ENCODE measurements at places on chromosomes 4 and X.
A peak's percentile ranks its signal among the peaks of the same experiment; 100 is the strongest.

- no peak for DNase-seq
Observed at GRCh38 chr4:152247271-152247975, 288.5 kb downstream of the FBXW7 start.

DNA sequence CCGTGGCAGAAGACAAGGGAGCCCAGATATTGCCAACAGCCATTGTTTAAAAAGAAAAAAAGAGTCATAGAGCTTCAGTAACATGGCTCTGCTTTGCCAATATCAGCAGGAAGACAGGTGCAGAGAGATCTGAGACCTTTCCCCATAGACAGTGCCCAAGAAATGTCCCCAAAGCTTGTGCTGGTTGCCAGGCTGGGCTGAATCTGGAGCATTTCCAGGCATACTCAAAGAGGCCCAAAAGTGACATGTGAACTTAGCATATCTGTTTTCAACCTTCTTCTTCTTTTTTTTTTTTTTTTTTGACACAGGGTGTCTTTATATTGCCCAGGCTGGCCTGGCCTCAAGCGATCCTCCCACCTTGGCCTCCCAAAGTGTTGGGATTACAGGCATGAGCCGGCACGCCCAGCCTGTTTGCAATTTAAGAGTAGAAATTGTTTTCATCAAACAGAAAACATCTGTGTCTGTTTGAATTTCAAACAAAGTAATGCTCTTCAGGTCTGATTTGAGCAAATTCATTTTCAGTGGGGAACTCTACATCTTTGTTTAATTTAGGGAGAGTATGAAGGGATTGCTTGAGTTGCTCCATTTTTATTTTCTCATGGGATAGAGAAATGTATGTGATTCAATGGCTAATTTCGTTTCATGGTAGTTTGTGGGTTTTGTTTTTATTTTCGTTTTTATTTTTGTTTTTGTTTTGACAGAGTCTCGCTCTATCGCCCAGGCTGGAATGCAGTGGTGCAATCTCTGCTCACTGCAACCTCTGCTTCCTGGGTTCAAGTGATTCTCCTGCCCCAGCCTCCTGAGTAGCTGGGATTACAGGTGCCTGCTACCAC, 56.6 kb upstream of the RBM47 start:
- no peak for DNase-seq

- DNase-seq: no peak
Observed at GRCh38 chrX:120795301-120795700, 80.4 kb downstream of the CT47B1 start.

DNA sequence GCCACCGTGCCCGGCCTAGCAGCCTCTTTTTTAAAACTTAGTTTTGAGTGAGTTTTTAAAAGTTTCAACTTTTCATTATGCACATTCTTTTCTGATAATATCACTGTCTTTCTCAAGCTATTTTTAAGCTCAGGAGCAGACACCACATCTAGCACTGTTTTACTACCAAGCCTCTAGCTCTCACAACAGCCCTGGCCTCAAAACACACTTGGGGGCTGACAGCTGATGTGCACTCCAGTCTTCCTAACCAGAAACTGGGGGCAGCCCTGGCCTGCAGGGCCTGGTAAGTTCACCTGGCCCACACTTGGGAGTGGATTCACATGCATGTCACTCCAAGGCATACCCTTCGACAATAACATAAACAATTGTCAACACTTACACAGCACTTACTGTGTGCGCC, 34.0 kb downstream of the CENPU start:
- no peak for DNase-seq

GRCh38 chr4:48042979-48043461, 26.4 kb downstream of the NIPAL1 start:
- no peak for DNase-seq

DNA sequence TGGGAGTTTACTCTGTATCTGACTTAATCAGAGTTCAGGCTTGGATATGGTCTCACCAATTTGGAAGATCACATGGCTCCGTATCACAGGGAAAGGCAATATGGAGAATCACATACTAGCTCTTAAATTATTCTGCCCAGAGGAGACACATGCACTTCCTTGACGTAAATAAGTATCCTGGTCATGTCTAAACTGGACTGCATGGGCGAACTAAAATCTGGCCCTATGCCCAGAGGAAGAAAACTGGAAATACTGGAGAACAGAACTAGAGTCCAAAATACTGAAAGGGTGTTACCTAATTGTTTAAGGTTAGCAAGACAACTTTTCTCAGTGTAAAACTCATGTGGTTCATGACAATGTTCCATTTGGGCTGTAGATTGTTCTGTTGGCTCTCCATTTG, 832.3 kb downstream of the RAB28 start:
- DNase-seq: no peak

DNA sequence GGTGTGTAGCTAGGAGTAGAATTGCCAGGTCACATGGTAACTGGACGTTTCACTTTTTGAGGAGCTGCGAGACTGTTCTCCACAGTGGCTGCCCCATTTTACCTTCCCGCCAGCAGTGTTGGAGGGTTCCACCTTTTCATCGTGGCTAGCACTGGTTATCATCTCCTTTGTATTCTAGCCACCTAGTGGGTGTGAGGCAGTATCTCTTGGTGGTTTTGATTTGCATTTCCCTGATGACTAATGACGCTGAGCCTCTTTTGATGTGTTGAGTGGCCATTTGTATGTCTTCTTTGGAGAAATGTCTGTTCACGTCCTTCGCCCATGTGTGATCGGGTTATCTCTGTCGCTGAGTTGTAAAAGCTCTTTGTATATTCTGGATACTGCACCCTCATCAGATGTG, 10.6 kb downstream of the ABCD1 start:
- peak; percentile 49 for DNase-seq

GRCh38 chrX:46611658-46612362, 38.2 kb downstream of the CHST7 start:
- no peak for DNase-seq

- DNase-seq: peak; percentile 1
Observed at GRCh38 chrX:139106069-139106468, 394.6 kb upstream of the FGF13 start.

DNA sequence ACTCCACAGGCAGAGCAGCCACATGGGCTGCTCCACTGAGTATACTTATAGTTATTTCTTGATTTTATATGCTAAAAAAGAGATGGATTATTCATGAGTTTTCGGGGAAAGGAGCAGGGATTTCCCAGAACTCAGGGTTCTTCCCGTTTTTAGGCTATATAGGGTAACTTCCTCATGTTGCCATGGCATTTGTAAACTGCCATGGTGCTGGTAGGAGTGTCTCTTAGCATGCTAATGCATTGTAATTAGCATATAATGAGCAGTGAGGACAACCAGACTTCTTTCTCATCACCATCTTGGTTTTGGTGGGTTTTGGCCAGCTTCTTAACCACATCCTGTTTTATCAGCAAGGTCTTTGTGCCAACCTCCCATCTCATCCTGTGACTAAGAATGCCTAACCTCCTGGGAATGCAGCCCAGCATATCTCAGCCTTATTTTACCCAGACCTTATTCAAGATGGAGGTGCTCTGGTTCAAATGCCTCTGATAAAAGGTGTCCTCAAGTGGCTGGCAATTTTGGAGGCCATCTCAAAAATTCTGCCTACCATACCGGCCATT, 213.0 kb upstream of the VEGFC start:
- DNase-seq: peak; percentile 99

DNA sequence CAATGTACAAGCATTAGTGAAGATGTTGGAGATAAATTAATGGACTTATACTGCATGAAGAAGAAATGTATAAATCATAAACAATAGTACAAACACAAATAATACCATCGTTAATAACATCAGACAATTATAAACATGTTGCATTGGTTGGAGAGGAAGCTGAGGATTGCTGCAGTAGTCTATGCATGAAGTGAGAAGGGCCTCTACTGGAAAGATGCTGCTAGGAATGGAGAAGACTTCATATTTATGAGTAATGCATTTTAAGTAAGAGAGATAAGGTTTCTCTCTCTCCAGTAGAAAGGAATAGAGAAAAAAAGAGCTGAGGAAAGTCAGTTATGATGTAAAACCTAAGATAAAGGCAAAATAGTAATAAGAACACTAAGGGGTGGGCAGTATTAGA, 247.8 kb downstream of the GRID2 start:
- no peak for DNase-seq

DNA sequence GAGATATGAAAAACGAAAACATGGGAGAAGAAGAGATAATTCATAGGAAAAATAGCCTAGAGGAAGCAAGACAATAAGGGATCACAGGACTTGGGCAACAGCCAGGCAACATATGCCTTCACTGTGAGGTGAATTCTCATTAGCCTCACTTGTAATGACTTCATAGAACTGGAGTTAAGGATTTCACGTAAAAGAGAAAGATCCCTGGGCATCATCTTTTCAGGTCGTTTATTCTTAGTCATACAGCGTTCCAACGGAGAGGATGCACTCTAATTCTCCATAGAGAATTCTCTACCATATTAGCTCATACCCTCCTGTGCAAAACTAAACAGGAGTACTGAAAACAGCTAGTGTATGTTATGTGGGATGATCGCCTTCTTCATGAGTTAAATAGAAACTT, 1.4 kb downstream of the PRKG2 start:
- DNase-seq: no peak

GRCh38 chr4:1862055-1862911, 6.3 kb upstream of the LETM1 start:
- no peak for DNase-seq

GRCh38 chr4:89108091-89108490, 3.2 kb upstream of the TIGD2 start:
- DNase-seq: no peak

DNA sequence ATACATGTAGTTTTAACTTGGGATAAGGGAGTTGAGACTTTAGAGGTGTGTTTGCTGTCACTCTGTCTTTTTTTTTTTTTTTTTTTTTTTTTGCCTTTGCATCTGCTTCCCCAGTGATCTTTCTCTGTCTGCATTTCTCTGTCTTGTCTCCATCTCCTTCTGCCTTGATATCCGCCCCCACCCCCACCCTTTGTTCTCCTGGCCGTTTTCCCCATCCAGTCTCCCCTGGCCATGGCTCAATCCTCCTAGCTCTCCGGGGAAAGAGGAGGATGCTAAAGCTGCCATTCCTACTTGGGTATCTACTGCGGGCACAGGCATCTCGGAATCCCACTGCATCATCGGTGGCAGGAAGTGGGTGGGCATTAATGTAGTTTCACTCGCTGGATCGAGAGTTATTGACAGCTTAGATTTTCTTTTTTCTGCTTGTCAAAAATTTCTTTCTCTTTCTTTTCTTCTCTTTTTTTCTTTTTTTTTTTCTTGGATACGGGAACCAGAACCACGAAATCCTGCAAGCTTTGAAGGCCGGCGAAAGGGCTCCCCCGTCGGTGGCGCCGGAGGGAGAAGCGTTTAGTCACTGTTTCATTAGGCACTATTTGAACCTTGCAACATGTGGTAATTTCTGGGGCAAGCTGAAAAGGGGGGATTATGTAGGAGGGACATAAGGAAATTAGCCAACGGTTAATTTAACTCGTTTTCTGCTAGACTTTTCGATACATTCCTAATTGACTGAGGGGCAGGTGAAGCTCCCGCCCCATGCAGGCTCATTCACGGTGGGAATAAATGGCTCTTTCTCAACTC, 8.2 kb downstream of the GSX2 start:
- no peak for DNase-seq

DNA sequence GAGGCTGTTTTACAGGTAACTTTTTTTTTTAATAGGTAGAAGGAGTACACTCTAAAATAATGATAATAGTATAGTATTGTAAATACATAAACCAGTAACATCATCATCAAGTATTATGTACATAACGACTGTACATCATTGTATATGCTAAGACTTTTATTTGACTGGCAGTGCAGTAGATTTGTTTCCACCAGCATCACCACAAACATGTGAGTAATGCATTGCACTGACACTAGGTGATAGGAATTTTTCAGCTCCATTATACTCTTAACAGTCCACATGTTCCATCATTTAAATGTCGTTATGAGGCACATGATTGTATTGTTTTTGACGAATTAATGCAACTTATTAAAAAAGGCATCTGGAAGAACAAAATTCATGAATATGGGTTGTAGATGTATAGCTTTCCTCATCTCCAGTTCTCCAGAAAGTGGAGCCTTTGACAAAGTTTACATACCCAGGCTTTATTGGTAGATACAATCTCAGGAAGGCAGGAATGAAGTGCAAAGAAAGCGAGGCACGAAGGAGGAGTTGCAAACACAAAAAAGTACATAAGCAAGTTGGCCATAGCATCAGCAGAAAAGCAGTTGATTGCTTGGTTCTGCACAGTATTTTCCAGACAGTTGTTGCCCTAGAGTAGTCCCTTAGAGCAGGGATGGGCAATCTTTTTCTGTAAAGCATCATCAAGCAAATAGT, 336.9 kb upstream of the NR3C2 start:
- DNase-seq: no peak

DNA sequence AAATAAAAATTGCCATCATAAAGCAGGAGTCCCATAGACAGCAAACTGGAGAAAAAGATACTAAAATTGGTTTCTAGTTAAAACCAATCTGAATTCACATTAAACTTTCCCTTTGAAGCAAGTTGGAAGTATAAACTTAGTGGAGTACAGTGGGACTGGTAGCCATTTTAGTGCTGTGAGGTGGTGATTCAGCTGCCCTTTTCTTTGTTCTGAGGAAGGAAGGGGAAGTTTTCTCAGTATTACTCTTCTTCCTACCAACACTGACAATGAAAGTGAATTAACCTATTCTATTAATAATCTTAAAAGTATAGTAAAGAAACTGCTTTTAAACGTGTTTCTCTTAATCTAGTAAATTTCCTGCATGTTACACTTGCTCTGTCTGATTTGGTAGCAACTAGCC, 36.7 kb downstream of the SLC9A6 start:
- DNase-seq: no peak

GRCh38 chr4:128868758-128869157, 59.3 kb downstream of the JADE1 start:
- no peak for DNase-seq

DNA sequence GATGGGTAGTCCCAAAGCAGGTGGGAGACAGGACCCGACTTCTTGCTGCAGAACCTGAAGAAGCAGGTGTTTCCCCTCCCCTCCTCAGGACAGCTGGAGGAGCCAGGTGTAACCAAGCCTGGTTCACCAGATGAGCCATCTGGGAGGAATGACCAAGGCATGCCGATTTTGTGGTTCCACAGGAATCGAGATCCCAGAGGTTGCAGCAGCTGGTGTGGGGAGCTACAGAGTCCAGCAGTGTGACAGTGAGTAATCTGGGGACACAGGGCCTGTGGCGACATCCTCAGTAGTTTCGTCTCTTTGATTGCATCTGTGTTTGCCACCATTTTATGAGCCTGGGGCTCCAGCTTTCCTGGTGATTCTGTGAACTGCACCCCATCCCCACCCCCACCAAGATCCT, 2.6 kb upstream of the NDP start:
- DNase-seq: no peak

GRCh38 chr4:173282256-173282562, 51.9 kb downstream of the HMGB2 start:
- DNase-seq: no peak

- DNase-seq: peak; percentile 74
Observed at GRCh38 chr4:143482840-143483239, 30.7 kb upstream of the SMARCA5 start.

Data from RKO (cell line).